ENCODE measurements at places on chromosomes 13 and 19.

DNA sequence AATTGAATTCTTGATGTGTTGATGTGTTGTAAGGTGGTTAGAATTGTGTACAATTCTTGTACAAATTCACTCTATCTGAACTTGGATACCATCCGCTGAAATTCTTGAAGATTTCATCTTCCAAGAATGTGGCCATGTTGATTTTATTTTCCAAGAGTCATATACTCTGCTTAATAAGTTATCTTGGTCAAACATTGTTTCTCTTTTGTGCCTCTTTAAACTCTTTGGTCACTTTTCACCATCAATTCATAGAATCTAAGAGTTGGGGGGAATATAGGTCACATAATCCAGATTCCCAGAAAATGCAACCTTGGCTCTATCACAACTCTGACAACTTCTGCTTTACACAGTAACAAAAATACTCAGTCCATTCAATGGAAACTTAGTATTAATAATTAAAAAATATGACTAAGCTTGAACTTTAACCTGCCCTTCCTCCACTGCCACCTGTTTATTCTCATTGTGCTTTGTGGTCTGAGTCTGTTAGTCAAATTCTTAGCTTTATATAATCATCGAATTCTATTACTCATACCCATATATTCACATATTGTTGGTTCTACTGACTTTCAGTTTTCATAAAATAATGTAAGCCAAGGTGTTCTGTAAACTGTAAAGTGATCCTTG, 373.2 kb downstream of the LMO7 start:
- no peak for DNase-seq

GRCh38 chr13:67235265-67235664, 5.1 kb upstream of the PCDH9 start:
- DNase-seq, result no peak

- DNase-seq, result no peak
Observed at GRCh38 chr19:43681821-43682220, 11.9 kb upstream of the PLAUR start.

DNA sequence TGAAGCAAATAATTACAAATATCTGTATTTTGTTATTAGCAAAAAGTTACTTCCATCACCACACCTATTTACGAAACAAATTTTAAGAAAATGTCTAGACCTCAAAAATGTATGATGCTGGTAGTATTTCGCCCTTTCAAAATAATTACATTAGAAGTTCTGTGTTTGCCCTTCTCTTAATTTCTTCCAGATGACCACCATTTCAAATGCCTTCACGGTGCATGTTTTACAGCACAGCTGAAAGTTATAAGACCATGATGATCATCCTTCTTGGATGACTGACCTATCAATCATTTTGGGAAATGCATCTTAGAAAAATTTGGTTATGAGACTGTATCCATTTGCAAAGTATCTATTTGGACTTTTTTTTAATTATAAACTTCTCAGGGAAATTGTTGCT, 390.8 kb downstream of the SLITRK6 start:
- DNase-seq, result no peak

GRCh38 chr13:25775986-25776385, 275.8 kb downstream of the SHISA2 start:
- DNase-seq, result no peak

- no peak for DNase-seq
Observed at GRCh38 chr13:50156561-50157127, 141.4 kb downstream of the KCNRG start.

DNA sequence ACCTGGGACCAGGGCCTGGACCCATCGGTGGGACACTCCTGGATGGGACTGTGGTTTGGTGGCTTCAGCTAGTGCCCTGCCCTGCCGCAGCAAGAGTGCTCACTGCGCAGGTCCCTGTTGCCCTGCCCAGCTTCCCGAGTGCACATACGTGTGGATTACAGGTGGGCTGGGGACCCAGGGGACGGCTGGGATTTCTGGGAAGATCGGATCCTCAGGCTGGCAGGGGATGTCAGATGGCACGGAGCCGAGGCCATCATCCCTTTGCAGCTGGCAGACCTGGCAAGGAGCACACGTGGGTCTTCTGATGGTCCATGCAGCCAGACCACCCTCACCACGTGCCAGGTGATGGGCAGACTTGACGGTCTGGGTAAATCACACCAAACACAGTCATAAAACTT, 69.3 kb downstream of the CHST8 start:
- DNase-seq, result no peak

DNA sequence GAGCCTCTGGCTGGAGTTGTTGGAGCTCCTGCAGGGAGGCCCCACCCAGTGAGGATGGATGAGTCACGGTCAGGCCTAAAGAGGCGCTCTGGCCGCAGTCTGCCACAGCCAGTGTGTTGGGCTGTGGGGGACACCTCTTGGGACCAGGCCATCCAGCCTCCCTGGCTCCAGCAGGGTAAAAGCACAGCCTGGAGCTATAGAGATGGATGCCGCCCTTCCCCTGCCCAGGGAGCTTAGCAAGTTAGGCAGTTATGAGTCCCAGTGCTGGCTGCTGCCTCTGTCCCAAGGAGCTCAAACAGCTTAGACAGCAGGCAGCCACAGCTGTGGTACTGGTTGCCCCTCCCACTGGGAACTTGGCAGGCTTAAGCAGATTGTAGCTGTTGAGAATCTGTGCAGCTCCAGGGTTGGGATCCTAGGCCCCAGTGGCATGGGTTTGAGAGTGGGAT, 100.9 kb downstream of the NDFIP2 start:
- no peak for DNase-seq

- no peak for DNase-seq
Observed at GRCh38 chr19:53007606-53008005, 6.1 kb upstream of the ERVV-1 start.

- no peak for DNase-seq
Observed at GRCh38 chr19:39196860-39197562, at the start of gene NCCRP1. Gene NCCRP1, plus strand, starts transcription at chr19:39196964. Its CDS starts 19 bp downstream, at chr19:39196983.

DNA sequence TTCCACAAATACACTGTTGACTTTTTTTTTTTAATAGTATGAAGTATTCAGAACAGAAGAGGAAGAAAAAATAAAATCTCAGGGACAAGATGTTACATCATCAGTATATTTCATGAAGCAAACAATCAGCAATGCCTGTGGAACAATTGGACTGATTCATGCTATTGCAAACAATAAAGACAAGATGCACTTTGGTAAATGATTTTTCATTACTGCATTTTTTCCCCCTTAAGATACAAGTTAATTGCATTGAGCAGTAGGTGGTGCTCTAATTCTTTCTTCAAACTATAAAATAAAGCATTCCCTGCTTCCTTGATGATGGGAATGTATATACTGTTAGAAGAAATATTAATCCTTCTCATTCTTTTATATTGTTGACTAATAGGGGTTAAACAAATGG, 17.1 kb downstream of the UCHL3 start:
- DNase-seq, result no peak
